ENCODE measurements at places on chromosomes 13 and 19. TPM values are rescaled to one million over a fixed set of nuclear protein-coding genes. Genes with fewer than 3 reads are reported as not detected.

Gene TMEM59L
- not detected for total RNA-seq

Gene ZNF560
- not detected for total RNA-seq

Gene TLE2
- total RNA-seq = 8.8 TPM

Gene FOXO1
- 27.6 TPM for total RNA-seq

Gene C19orf73
- total RNA-seq = 2.3 TPM

Gene DIRAS1
- total RNA-seq = 0.12 TPM

Gene ZNF285
- 0.82 TPM for total RNA-seq

Gene KLF1
- not detected for total RNA-seq

Gene KLK14
- total RNA-seq = 0.64 TPM

Gene FAM124A
- total RNA-seq = not detected

Gene OR1M1
- not detected for total RNA-seq

Gene SPACA7
- total RNA-seq = not detected

Gene ZNF526
- total RNA-seq = 10.2 TPM

Gene CCNA1
- total RNA-seq = not detected

Gene MAP1S
- 41.0 TPM for total RNA-seq

DNA sequence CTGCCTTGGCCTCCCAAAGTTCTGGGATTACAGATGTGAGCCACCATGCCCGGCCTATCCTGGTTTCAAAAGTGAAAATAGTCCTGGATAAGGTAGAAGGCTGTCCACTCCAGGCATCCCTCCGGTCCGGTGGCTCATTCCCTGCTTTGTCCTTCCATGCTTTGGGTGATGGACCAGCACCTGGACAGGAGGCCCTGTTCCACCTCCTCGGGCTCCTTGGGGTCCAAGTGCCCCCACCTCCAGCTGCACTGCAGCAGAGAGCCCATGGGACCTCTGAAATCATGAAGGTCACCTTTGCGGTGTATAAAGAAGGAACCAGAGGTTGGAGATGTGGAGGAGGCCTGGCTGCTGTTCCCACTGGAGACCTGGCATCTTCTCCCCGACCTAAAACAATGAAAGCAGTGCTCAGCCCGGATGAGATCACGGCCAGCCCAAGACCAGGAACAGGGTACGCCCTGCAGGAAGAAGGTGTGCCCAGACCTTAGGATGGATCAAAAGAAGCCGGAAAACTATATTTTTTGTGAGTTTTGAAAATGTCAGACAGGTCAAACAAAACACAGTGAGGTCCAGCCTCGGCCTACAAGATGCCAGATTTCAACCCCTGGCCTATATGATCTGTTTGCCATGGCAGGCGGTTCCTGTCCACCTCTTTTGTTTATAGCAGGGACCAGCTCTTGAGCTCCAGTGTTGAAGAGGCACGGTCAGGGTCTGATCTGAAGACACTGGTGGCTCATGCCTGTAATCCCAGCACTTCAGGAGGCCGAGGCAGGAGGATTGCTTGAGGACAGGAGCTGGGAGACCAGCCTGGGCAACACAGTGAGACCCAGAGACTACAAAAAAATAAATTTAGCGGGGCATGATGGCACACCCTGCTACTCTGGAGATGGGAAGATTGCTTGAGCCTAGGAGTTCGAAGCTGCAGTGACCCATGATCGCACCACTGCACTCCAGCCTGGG is 5.8 kb downstream of the LSR start:
- no peak for DNase-seq

DNA sequence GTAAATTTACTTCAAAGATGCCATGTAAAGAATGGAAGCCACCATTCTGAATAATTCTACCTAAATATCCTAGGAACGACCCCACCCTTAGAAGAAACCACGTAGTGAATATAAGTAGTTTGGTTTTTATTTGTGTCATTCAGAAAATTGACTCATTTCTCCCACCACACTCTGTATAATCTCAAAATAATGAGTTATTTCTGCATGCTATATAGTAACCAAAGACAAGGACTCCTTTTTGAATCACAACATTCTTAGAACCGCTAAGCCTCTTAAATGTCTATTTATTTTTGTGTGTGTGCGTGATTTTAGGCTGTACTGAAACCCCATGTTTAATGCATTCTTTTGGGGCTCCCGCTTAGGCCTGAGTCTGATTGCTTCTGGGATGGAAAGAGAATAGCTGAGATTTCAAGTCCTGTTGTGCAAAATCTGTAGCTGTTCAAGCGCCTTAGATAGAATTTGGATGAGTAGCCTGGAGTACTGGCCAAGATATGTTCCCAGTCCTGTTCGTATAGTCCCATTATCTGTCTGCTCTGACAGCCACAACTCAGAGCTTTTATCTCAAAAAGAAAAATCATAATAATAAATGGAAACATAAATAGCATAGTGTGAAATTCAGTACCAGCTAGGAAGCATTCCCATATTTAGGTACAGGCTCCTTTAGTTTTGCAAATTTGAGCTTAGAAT is 532.4 kb upstream of the NBEA start:
- no peak for DNase-seq

GRCh38 chr13:24199016-24199415 is 38.5 kb downstream of the SPATA13 start:
- DNase-seq = no peak

DNA sequence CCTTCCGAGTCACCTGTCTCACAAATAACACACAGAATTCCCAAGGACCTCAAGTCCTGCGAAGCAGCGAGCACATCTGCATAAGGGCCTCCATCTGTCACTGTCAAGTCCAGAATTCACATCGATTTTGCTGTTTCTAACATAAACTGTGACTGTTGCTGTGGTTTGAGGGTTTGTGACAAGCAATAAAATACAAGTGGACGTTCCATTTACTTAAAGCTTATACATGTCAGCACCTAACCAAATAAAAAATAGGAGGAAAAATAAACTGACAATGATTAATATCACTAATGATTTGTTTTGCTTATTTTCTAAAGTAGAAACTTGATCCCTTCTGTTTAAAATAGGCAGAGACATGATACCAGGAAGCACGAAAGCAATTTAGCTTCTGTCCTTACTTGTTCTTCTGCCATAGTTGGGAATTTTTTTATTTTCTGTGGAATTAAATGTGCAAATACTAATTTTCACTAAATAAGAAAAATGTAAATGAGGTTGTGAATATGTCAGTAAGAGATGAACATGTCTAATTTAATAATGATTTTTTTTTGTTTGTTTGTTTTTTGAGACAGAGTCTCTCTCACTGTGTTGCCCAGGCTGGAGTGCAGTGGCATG is 279.1 kb downstream of the FGF9 start:
- DNase-seq = no peak

DNA sequence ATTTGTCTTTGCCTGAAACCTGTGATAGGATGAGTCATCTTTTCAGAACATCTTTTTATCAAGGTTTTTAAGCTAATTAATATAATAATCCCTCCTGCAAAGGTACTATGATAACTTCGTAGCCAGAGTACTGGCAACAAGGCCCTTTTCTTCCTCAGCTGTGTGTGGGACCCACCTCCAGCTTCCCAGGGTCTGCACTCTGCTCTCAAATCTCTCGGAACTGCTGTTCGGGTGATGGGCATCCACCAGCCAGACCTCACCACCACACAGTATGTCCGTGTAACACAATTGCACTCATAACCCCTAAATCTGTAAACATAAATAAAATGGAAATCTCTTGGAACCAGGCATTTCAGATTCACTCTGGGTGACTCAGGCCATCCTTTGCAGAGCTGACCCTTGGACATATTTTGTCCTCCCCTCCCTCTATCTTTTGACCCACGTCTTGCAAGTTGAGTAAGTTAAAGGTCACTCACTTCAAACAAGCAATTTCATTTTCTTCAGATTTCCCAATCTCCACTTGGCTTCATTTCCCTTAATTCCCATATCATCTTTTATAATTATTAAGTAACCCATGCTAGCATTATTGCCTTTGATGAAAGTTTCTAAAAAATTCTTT is 29.5 kb downstream of the COL4A1 start:
- no peak for DNase-seq

GRCh38 chr13:73268306-73268705 is 209.5 kb downstream of the KLF5 start:
- no peak for DNase-seq

- DNase-seq = no peak
Observed at GRCh38 chr19:58396691-58397532, 1.5 kb downstream of the RNF225 start.

DNA sequence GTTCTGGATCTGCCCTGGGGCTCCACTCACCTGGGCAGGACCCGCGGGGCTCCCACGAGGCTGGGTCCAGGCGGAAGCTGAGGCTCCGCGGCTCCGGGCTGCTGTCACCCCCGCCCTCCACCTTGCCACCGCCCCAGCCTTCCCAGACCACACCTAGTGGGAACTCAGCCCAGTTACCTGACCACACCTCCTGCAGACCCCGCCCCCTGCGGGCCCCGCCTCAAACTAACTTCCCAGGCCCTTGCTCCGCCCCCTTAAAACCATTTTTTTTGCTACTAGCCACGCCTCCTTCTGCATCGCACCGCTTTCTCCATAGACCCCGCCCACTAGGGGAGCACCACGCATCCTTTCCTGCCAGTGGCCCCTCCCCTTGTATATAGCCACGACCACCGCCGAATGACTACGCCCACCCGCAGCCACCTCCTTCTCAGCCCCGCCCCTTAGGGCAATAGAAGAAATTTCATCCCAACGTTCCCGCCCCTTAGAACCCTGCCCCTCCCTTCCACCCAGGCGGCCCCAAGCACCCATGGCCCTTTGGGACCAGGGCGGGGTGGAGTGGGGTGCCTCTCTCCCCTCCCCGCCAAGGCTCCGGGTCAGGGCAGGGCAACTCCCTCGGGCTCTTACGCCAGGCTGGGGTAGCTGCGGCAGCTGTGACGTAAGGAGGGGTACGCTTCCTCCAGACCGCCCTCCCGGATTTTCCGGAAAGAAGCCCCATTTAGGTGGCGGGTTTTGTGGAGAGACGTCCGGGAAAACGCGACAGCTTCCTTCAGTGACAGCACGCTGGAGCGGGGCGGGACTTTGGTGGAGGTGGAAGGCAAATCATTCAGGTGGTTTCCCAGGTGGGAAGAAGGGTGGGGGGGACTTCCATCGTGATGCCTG is at the start of gene SH2D3A:
Gene SH2D3A, minus strand, starts transcription at position 79 of the 879 bp plus-strand sequence. CDS start 3,687 bp downstream, outside the sequence.
- DNase-seq = peak; percentile 79

GRCh38 chr19:7857727-7858108 is 16.5 kb downstream of the PRR36 start:
- DNase-seq = no peak

GRCh38 chr13:104614361-104615145 is 1548.3 kb upstream of the SLC10A2 start:
- DNase-seq = no peak

DNA sequence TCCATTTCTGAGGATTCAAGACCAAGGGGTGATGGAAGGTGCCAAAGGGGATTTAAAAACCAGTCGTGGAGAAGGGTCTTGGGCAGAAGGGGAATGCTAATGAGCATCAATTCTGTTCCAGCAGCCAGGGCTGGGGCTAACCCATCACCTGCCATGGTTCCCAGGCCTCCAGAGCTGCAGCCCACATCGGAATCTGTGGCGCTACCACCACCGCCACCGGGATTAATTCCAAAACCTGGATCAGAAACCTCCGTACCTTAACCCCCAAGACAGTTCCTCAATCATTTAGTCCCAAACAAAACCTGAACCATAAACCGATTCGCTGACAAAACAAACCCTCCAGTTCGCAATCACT is 583 bp downstream of the ZNF615 start:
- no peak for DNase-seq

- DNase-seq = no peak
Observed at GRCh38 chr19:7145494-7145893, 76.0 kb downstream of the ZNF557 start.

DNA sequence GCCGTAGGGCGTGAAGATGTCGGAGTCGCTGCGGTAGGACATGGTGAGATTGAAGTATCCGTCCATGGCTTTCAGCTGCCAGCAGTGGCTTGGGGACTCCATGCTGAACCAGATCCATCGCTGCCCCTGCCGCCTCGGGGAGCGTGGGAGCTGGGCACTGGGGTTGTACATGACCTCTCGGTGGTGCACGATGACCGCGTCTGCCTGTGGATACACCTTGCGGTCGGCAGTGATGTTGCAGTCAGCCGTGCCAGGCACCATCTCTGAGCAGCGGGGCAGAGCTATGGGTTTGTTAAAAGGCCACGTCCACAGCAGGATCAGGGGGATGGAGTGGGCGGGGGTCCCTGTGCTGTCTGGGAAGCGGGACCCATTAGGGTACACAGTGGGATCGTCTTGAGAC is 7.4 kb downstream of the FUT6 start:
- no peak for DNase-seq

- DNase-seq = no peak
Observed at GRCh38 chr19:53960187-53960586, 2.5 kb upstream of the CACNG8 start.

DNA sequence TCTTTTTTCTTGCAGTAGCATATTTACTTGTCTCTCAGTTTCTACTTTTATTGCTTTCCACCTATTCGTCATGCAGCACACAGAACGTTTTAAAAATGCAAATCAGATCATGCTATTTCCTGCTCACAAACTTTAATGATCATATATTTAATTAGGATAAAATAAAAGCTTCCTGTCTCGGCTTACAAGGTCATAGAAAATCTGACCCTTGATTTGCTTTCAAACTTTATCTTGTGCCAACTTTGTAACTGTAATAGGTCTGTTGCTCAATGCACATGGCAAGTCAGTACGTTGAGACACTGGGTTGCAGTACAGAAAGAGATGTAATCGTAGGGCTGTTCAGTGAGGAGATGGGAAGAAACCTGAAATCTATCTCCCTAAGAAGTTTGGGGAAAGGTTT is 95.6 kb upstream of the CSNK1A1L start:
- no peak for DNase-seq

GRCh38 chr13:99080131-99080530 is 102.3 kb upstream of the DOCK9 start:
- no peak for DNase-seq

DNA sequence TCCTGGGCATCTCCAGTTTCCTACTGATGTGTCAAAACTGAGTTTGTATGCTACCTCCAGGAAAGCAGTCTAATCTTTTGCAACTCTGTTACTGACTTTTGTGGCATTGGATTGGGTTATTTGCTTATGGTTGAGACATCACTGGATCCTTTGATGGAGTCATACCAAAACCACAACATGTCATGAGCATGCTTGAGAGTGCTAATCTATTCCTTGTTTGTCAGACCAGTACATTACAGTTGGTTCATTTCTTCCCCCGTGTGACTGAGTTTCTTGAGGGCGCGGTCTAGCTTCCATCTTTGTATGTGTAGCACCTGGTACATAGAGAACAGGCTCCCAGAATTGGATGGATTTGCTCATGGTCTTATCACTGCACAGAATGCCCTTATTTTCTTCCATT is 43.2 kb downstream of the SUGT1 start:
- no peak for DNase-seq

DNA sequence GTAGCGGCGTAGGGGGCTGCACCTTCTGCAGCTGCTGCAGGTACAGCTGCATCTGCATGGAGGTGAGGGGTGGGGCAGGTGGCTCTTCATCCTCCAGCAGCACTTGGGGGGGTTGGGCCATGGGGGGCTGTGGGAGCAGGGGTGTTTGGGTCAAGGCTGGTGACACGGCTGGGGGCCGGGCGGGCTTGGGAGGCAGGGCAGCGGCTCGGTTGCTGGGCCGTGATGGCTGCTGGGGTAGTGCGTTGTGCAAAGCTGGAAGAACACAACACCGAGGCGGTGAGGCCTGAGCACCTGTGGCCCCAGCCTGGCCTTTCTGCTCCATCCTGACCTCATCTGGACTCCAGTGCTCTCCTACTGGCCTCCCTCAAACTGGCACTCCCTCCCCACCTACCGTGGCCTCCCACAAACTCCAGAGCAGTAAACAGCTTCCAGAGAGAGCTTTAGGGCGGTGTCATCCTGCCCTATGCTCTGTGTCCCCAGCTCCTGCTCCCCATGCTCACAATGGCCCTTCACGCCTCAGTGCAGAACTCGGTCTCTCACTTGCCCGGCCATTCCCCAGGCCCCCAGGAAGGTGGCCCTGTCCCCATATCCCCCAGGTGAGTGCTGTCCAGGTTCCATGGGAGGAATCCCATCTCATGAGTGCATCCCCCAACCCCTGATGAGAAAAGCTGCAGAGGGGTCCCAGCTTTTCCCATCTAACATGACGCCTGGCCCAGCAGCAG is 11.1 kb upstream of the EPHX3 start:
- DNase-seq = no peak
